ENCODE measurements at places on chromosomes 5 and 9.

- no peak for DNase-seq
Measured at GRCh38 chr5:14379739-14380497, 201.7 kb upstream of the OTULINL start.

- no peak for DNase-seq
Measured at GRCh38 chr9:119126040-119126439, 243.2 kb downstream of the BRINP1 start.

DNA sequence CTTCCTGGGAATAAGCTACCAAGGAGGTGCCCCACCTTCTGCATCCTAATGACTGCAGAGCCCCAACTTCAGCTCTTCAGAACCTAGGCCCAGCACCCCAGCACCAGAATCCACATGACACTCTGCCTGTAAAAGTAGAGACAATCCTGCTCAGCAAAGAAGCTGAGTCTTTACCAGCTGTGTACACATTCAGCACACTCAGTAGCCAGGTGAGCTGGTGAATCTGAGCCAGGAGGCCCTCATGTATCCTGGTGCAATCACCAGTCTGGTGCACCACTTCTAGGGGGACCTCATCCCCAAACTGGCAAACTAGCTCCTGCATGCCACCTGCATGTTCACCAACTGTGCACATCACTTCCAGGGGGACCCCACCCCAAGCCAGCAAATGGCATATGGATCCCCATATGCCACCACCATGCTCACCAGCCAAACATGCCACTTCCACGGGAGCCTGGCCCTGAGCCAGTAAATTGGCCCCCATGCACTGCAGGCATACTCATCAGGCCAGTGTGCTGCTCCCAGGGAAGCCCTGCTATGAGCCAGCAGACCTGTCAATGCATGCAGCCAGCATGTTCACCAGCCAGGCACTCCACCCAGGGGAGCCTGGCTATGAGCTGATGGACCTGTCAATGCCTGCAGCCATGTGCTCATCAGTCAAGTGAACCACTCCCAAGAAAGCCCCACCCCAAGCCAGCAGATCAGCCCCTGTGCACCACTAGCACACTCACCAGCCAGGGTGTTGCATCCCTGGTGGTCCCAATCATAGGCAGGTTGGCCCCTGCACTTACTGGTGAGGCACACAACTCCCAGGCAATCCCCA is 15.6 kb upstream of the BTNL9 start:
- DNase-seq = no peak

DNA sequence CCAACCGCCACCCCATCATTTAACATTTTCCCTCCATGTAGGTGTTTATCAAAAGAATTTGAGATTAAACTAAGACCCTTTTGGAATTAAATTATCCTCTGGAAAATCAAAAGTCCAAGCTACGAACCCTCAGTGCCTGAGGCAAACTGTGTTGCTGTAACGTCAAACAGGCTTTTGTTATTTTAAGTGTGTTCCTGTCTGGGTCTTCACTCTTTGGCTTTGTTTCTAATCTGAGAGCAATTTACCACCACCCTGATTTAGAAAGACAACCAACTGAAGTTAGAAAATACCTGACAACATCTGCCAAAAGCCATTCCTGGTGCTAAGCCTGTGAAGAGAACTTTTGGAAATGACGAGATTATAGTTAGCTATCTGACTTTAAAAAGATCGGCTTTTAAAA is 199.9 kb downstream of the DIRAS2 start:
- DNase-seq = no peak

- DNase-seq = no peak
Measured at GRCh38 chr9:138022121-138022741, 144.6 kb downstream of the CACNA1B start.

DNA sequence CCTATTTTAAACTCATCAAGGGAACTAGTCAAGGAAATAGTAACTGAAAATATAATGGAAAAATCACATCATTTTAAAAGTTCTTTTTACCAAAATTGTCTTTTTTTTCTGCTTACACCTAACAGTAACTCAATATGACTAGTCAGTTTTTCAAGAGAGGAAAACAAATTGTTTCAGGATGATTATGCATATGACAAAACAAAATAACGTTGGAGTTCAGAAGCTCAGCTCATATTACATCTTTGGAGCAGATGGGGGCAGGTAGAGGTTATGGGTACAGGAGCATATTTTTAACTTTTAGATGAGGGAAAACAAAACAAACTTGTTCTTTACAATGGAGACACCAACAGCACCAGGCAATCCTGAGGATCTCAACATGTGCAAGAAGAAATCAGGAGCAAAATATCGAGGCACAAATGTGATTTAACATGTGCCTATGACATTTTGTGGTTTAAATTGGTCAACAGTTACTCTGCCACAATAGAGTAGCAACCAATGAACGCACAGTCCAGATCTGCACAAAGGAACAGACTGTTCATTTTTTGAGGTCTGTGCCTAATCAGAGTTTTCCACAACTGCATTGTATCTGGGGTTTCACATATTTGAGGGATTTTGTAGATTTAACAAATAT is 659.0 kb downstream of the ANXA1 start:
- DNase-seq = no peak
